ENCODE measurements at places on chromosomes 2 and 18. TPM values are rescaled to one million over a fixed set of nuclear protein-coding genes. Genes with fewer than 3 reads are reported as not detected.

Gene CSRNP3
- total RNA-seq = 2.7 TPM

Gene CCDC142
- 7.0 TPM for total RNA-seq

Gene TUBA4A
- total RNA-seq = 13.4 TPM

Gene LDLRAD4
- total RNA-seq = 0.12 TPM
